Stimulated activated CD8-positive, alpha-beta memory T cell treated with anti-CD3 and anti-CD28 coated beads, Interleukin-4, amount 100 ng/mL, for 1 hour (primary cell): ENCODE measurements at places on chromosomes 6 and 20.

DNA sequence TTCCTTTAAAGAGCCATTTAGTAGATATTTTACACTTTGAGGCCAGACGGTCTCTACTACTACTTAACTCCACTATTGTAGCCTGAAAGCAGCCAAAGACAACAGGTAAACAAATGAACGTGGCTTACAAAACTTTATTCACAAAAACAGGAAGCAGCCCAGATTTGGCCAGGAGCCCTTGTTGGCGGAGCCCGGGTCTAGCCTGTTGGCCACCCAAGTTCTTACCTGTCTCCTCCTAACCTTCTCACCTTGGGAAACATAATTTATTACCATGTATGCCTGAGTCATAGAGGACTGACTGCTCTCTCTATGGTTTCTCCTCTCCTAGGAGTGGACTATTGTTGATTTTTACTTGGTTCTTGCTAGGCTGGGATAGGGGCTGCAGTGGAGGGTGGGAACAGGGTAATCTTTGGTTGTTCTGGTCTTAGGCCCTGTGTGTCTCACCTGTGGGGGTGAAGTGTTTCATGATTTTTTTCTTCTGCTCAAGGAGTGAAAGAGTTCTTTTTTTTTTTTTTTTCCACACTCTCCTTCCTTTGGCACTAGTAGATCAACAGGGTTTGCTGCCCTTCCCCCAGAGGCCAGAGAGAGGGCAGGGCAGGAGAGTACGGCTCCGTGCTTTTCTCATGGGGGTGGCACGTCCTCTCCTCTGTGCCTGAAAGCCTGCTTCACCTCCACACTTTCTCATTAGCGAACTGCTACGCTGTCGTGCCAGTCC lies 90.0 kb downstream of the RPP40 start:
- no peak for DNase-seq

DNA sequence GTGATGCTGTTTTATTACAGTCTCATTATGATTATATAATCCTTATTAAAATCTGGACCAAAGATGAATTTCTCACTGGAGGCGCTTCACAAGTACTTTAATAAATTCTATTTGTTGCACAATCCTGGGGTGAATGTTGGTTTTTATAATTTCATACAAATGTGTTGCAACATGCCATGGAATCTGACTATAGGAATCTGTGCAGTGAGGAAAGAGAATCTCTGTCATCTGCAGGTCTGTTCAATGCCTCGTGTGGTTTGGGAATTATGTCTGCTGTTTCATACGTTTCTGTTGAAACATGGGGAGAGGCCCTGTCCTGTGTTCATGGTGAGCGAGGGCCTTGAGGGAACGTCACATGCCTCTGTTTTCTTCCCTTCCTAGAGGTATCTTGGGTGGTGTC lies 277.3 kb downstream of the CDH4 start:
- DNase-seq = no peak

- no peak for DNase-seq
These were observed 1142.8 kb upstream of the EYS start for GRCh38 chr6:66849843-66850242.

DNA sequence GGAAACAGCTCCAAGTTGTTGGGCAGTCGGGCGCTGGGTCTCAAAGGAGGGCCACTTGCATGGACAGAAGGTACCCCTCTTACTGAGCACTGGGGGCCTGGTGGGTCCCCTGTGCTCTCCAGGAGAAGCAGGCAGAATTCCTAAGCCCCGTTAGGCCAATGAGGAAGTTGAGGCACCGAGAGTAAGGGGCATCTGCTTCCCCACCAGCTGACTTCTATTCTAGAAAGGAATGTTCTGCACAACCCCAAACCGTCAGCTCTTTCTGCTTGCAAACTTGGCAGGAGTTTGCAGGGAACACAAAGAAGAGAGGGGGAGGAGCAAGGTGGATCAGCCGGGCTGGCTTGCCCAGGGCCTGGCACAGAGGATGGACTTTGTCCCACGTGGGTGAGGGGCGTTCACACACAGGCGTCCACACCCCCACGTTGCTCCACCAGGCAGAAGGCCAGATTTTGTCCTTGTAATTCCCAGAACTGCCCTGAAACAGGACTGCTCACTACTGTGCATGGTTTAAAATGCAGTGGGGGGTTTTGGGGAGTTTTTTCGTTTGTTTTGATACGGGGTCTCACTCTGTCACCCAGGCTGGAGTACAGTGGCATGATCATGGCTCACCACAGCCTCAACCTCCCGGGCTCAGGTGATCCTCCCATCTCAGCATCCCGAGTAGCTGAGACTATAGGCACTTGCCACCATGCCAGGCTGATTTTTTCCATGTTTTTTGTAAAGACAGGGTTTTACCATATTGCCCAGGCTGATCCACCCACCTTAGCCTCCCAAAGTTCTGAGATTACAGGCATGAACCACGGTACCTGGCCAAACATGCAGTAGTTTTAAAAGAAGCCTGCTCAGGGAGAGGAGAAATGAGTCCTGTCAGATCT lies 93.3 kb downstream of the SNX5 start:
- no peak for DNase-seq

DNA sequence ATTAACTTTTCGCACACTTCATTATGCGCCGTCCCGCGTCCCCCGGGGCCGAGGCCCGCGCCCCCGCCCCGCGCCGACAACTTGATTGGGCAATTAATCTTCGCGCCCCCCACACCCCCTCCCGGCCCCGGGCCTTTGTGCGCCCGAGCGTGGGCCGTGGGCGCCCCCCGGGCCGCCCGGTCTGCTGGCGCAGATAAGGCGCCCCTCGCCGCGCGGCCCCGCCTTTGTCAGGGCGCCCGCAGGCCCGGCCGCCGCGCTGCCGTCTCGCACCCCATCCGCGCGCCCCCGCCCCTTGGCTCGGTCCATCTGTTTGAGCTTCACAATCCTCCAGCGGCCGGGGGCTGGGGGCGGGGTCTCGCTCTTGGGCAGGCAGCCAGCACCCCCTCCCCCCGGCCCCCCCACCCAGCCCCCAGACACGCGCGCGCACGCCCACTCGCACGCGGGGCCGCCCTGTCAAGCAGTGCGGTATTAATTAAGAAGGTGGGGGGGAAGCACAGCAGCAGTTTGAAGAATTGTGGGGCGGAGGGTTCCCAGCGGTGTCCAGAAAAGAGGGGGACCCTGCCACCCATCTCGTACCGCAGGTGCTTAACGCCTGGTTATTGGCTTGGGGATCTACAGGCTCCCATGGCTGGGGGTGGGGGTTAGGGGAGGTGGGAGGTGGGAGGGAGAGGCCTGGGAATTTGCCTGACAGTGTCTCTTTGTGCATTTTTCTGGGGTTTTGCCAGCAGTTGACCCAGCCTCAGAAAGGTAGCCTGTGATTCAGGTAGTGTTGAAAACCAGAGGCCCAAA lies 34.6 kb upstream of the SCRT2 start:
- DNase-seq = no peak

DNA sequence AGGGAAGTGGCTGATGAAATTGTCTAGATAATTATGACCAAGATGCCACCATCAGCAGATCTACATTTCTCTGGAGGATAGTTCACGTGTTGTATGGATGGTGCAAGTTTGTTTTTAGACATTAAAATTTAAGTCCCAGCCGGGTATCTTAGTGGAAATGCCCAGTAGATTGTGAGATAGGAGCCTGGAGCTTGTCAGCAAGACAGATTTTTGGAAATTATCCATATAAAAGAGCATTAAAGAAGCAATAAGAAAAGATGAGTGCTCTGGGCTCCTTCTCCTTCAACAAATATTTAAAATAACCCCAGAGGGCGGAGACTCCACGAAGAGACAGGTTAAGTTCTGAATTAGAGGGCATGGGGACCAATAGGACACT lies 47.6 kb upstream of the SMLR1 start:
- no peak for DNase-seq

DNA sequence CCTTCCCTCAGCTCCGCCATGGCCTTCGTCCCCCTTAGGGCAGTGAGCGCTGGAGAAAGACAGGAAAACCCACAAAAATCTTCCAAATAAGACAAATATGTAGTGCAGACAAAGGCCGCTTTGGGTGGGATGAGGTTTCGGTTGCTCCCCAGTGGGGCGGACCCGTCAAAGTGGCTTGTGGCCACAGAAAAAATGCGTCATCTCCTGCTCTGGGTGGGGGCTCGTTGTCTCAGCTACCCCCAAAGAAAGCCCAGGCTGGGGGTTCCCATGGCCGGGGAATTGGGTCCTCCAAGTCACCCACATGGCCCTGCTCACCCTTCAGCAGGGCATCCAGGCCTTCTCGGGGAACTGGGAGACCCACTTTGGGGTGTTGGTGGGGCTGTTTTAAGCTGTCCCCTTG lies 21.9 kb upstream of the SCUBE3 start:
- no peak for DNase-seq

DNA sequence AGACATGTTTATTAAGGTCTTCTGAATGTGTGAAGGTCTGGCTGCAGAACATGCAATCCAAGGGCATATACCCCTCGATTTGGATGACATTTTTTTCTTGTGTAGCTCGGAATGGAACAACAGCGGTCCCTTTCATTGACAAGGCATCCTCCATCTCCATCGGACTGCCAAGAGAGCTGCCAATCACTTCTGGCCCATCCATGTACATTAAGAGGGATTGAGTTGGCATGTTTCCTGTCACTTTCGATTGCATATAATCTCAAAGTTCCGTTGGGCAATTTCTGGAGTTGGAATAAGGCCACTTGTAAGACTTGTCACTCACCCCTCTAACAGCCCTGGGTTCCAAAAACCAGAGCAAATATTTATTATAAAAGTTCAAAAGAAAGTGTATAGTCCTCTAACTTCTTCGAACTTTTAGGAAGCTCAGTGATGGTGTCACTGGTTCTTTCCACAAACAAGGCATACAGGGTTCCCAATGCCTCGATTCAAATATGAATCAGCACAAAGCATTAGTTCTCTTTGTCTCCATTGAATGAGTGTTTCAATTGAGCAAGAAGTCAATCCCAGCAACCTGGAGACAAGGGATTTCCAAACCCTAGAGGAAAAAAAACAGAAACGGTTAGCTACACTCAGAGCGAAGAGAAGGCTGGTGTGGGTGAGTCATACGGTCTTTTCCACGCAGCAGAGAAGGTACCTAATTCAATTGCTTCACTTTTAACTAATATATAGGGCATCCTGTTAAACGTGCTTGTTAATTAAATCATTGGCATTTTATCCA lies 10.9 kb downstream of the ZNF217 start:
- DNase-seq = no peak

DNA sequence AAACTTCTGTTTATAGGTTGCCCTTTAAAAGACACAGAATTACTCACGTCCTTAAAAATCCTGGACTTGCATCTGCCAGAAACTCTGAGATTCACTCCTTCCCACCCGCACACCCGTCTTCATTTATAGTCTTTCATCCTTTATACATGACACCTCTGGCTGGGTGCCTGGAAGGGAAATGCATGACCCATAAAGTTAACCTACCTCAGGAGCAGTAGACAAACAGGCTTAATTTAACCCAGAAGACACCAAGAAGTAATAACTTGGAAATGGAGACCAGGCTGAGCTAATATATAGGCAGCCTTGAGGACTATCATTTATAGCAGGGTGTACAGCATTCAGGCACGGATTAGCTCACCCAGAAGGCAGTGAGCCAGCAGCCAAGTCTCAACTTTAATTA lies 429.0 kb upstream of the NRSN1 start:
- DNase-seq = no peak

DNA sequence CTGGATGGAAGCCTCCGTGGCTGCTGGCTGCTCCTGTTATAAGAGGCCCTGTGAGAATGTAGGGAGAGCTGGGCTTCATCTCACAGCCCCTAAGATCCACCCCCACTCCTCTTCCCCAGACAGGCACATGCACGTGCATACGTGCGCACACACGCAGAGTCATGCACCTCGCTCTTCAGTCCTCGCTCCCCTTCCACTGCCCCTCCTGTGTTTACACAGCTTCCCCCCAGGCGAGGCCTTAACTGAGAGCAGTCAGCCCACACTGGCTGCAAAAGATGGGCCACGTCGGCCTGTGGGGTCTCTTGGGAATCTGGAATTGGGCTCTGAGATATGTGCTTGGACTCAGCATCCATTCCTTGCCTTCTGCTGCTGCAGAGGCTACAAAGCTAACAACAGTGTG lies 35.2 kb upstream of the MLN start:
- DNase-seq = no peak

GRCh38 chr20:3786665-3787323 lies at the start of gene CENPB:
Gene CENPB, minus strand, starts transcription at chr20:3786740. Its CDS starts 257 bp downstream, at chr20:3786483.
- peak; percentile 78 for DNase-seq

DNA sequence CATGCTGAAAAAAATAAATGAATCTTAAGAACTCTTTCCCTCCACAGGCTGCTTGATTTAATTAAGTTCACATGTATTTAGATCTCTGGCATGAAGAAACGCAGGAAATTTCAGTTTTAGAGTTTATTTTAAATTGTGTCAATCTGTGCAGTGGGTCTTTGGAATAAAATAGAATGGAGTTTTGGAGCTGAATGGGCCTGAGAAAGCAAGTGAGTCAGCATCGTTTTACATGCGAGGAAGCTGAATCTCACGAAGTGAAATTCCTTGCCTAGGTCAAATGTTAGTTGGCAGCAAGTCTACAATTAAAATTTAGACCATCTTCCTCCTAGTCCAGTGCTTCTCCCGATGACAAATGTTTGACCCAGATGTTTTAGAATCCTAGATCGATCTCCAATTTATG lies 22.4 kb downstream of the MAP7 start:
- DNase-seq = no peak

GRCh38 chr20:19858466-19859371 lies 100.7 kb downstream of the RIN2 start:
- no peak for DNase-seq

- no peak for DNase-seq
These were observed 121.7 kb downstream of the BCAS1 start for GRCh38 chr20:53948383-53949318.

- DNase-seq = no peak
These were observed 127.7 kb downstream of the BFSP1 start for GRCh38 chr20:17403461-17403860.

DNA sequence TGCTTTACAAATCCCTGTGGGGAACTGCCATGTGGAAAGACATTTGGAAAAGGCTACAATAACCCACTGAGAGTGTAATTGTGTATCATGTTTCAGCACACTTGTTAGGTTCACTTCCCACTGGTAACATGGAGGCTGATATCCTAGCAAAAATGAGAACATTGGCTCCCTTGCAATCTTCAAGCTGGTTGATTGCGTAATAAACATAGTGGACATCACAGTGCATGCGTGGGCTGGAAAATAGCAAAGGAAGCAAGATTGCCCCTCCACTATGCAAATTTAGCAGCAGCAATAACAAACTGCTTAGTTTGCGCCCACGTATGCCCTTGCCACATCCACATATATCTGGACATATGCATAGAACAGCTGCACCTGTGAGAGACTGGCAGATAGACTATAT lies 410.2 kb downstream of the MEI4 start:
- no peak for DNase-seq

- no peak for DNase-seq
These were observed 374.1 kb upstream of the MANEA start for GRCh38 chr6:95203153-95203754.

DNA sequence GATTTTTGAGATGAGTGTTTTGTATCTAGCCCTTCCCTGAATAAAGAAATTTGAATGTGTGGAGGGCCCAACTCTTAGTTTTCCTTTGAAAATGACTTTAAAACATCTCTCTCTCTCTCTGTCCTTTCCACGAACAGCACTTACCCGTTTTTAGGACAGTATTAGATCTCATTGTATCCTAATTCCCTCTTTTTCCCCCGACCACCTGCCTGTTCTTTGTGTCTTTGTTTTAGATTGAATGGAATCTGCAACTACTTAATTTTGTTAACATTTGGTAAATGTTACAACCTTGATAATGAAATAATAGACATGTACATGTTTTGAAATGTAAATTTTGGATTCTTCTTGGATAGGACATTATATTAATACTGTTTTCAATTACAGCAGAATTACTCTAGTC lies 3.1 kb downstream of the DSP start:
- DNase-seq = no peak
